Thoracic aorta (tissue), 2 donors: ENCODE measurements at places on chromosomes 12 and 14. TPM values are rescaled to one million over a fixed set of nuclear protein-coding genes. Genes with fewer than 3 reads are reported as not detected.

GRCh38 chr14:61480704-61481285 is 159.4 kb downstream of the PRKCH start:
- no peak for DNase-seq

DNA sequence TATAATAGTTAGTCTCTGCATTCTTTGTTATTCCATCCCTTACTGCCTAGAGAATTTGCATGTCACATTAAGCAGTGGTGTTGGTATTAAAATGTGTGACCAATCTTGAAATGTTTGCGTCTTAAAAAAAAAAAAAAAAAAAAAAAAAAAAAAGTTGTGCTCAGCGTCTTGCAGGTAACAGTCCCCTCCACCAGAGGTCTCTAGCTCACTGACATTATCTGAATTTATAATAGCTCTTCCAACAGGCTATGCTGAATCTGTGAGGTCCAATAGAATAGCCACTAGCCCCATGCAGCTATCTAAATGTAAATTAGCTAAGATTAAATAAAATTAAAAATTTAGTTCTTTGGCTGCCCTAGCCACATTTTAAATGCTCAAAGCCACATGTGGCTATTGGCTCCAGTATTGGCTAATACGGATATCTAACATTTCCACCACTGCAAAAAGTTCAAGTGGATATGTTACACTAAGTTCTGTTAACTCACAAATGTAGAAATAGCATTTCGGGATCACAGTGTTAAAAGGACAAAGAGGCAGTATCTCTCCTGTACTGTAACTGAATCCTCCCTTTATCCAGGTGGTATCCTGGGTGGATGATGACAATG is 28.7 kb downstream of the NKX2-8 start:
- DNase-seq = no peak

- DNase-seq = no peak
Measured at GRCh38 chr12:2627076-2627834, 167.5 kb upstream of the FKBP4 start.

GRCh38 chr12:45433441-45433868 is 217.6 kb downstream of the ANO6 start:
- no peak for DNase-seq

DNA sequence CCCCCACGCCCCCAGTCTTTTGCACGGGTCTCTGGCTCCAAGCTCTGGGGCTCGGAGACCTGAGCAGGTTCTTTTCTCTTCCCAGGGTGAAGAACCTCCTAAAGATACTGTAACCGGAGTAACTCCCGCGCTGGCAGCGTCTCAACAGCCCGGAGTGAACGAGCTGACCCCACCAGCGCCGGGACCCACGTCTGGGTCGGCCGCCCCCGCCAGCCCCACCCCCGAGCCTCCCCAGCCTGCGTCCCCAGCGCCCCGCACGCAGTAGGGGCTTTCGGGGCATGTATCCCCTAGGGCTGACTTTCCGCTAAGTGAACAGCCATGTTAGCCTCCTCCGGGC is 858 bp downstream of the SLC35F4 start:
- no peak for DNase-seq

- DNase-seq = no peak
Measured at GRCh38 chr14:22176957-22177356, 412.1 kb downstream of the DAD1 start.

DNA sequence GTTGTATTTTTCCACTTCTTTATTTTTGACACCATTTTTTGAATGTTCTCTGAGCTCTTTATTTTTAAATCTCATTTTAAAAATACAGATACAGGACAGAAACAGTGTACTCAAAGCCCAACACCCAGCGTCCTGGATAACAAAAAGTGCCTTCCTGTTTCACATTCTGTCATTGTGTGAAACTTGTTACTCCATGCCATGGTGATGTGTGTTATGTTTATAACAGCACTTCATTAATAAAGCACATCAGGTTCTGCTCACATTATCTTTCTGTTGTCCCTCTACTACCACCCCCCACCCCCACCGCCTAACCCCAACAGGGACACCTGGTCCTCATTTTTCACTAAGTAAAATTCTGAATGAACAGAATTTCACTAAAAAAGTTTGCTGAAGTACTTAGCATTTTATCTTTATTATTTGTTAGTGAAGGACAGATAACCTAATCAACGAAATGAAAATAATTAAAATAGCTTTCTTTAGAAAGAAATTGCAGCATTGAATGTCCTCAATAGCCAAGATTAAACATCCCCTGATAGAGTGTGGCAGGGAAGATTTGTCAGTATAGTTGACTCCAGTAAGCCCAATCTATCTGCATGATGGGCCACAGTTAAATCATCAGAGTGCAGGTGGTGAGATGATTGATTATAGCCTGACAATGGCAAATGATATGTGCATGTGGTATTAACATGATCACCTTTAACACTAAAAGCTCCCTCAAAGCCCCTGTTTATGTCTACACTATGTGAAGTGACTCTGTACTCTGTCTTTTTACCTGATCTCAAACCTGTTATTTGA is 153.9 kb downstream of the ACSS3 start:
- DNase-seq = no peak

DNA sequence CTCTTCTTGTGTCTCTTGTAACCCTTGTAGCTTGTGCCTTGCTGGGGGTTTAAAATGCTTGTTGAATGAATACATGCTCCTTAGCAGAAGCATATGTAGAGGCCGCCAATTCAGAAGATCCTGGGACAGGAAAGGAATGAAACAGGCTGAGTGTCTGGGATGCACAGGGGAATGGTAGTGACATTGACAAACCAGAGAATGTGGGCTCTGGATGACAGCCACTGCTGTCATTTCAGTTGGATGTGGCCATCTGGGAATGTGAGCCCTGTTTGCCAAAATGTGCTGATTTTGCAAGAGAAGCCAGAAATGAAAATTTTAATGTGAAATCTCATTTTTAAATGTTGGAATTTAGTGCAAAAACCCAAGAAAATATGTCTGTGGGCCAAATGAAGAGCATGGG is 136.8 kb downstream of the DACT1 start:
- no peak for DNase-seq

- no peak for DNase-seq
Measured at GRCh38 chr12:131379738-131380137, 331.2 kb upstream of the SFSWAP start.

- DNase-seq = no peak
Measured at GRCh38 chr12:102441077-102441596, 39.2 kb downstream of the IGF1 start.

GRCh38 chr12:65203376-65203775 is 34.0 kb downstream of the LEMD3 start:
- DNase-seq = no peak

GRCh38 chr14:104665657-104666522 is 23.5 kb upstream of the INF2 start:
- DNase-seq = no peak

GRCh38 chr14:29236848-29237247 is 470.3 kb downstream of the FOXG1 start:
- no peak for DNase-seq

- no peak for DNase-seq
Measured at GRCh38 chr14:102505775-102506625, 3.6 kb downstream of the ANKRD9 start.

DNA sequence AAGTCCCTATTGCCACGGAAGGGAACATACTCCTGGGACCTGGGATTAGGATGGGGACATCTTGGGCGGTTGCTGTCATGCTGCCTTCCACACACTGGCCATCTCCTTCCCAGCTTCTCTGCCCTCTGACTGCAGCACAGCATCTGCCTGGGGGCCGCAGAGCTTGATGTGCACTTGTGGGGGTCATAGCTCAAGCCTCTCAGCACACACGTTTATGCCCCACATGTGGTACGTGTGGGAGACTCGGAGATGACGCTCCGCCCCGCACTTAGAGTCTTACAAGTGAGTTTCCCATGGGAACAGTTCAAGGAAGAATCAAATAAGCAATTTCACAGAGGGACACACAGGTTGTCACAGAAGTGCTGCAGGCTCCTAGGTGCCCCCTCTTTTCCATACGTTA is 8.6 kb downstream of the ACADS start:
- DNase-seq = no peak

DNA sequence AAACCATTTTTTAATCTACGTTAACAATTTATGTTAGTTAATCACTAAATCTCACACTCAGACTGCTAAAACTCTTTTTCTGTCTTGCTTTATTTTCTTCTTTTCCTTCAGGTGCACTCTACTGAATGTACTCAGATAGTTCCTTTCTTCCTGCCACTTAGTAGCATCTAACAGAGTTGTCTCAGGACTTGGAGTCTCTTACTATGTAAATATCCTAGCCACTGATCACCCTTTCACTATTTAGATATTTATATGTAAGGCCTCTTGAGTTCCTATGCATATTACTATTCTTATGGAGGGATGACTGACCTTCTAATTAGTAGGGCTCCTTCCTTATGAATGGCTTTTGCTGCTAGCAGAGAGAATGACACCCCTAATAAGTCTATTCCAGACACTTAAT is 586.3 kb downstream of the RERGL start:
- no peak for DNase-seq

DNA sequence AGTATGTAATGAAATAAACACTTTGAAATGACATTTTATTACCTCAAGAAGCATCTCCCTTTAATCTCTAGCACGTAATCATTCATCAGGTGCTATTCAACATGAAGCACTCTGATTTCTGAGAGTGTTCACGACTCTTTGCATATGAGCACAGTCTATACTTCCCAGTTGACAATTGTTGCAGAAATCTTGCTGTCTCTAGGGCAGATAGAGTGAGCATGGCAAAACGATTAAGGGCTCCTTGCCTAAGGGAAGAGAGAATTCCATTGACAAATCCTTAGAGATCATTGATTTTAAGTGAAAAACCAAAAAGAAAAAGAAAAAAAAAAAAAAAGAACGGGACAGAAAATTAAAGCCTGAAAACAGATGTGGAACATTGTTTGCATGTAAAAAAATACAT is 107.6 kb downstream of the C12orf50 start:
- DNase-seq = no peak

- no peak for DNase-seq
Measured at GRCh38 chr14:100045642-100046344, 19.4 kb upstream of the EVL start.

DNA sequence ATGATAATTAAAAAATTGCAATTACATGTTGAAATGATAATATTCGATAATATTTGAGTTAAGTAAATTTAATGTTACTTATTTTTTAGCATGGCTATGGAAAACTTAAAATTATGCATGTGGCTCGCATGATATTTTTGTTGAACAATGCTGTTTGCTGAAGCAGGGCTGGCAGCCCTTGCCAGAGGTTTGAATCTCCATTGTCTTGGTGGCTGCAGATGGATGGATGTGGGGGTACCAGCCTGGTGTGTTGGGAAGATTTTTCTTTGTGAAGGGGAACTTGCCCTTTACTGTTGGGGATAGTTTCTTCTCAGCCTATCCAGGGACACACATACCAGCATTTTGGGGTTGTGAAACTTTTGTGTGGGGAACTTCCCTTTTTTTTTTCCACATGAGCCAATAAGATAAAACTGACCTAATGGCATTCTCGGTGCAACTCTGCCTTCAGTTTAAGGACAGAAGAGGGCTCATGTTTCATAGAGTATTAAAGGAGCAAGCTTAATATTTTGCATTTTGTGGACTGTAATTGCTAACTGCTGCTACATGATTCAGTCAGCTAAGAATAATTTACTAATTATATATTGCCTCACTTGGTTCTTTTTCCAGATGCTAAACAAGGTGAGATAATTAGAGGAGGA is 8.8 kb downstream of the RASSF3 start:
- DNase-seq = no peak

DNA sequence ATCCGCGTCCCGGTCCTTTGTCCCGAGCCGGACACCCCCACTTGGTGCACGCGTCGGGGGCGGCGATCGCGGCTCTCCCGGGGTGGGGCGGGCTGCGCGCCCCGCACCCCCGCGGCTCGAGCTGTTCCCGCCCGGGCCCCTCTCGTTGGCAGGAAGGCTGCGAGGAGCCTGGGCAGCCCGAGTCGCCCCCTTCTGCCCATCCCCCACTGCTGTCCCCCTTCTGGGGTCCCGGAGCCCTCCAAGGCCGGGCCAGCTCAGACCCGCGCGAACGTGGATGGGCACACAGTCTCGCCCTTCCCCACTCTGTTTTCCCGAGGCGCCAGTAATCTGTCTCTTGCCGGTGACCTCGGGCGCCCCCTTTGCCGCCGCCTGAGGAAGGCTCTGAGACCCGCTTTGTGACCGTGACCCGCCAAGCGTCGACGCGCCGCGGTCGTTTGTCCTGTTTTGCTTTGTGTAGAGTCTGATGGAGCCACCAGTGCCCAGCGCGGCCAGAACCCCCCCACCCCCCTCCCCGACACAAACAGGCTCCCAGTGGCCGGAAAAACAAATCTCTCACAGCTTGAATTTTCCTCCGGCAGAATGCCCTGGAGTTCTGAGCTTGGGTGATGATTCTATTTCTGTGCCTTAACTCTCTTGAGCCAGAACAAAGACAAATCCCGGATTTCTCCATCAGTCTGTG is 610 bp downstream of the C14orf132 start:
- DNase-seq = no peak

- DNase-seq = no peak
Measured at GRCh38 chr12:24964342-24964741, 15.4 kb upstream of the BCAT1 start.

DNA sequence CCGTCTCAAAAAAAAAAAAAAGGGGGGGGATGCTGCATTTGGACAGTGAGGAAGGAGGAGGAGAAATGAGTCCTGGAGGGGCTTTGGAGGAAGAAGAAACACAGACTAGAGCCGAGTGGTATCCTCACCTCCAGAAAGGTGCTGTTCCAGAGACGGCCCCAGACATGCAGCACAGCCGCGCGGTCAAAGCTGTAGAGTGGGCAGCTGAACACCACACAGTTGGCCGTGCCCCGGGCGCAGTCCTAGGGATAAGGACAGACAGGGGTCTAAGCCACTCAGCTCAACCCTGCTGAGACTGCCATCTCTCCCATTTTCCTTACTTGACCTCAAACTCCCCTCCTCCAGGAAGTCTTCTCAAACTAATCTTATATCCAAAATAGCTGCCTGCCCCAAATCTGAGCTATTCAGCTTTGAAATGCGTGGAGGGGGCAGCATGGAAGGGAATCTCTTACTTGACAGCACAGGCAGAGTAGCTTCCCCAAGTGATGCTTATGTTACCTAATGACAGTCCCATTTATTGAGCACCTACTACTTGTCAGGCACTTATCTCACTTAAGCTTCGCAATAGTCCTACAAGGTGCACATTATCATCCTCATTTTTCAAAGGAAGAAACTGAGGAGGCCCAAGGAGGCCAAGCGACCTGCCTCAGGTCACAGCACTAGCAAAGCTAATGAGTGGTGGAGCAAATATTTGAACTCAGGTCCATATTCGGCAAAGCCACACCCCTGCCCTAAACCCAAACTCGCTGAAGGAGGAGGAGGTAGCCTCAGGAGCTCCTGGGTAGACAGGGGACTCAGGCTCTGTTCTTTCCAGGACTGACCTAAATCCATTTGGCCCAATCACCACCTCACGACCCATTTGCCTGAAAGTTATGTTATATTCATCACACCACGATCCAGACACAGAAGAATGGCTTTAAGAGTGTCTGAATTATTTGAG is 18.7 kb downstream of the ITGA7 start:
- DNase-seq = no peak

- DNase-seq = no peak
Measured at GRCh38 chr12:74624201-74624600, 86.6 kb downstream of the ATXN7L3B start.

GRCh38 chr12:29563636-29564035 is 66.2 kb upstream of the OVCH1 start:
- DNase-seq = no peak

GPRC5D gene
- total RNA-seq = not detected

AMDHD1 gene
- total RNA-seq = 6.8 TPM

SPX gene
- total RNA-seq = not detected

AMHR2 gene
- total RNA-seq = not detected

FBXO34 gene
- total RNA-seq = 21.6 TPM

TSPAN8 gene
- total RNA-seq = 12.8 TPM

MTA1 gene
- total RNA-seq = 84.1 TPM

KRT3 gene
- not detected for total RNA-seq

DNM1L gene
- total RNA-seq = 59.8 TPM

KRT82 gene
- not detected for total RNA-seq

TAS2R8 gene
- total RNA-seq = not detected

KRT6C gene
- not detected for total RNA-seq
